ENCODE measurements at places on chromosomes 6 and 20.

- DNase-seq, result no peak
Measured at GRCh38 chr20:40606237-40606636, 82.8 kb downstream of the MAFB start.

GRCh38 chr20:7977709-7978108 is 37.5 kb upstream of the HAO1 start:
- DNase-seq, result no peak

- no peak for DNase-seq
Measured at GRCh38 chr6:73797861-73798260, 101.9 kb downstream of the CD109 start.

- DNase-seq, result no peak
Measured at GRCh38 chr6:79778816-79779215, 147.7 kb downstream of the SH3BGRL2 start.

DNA sequence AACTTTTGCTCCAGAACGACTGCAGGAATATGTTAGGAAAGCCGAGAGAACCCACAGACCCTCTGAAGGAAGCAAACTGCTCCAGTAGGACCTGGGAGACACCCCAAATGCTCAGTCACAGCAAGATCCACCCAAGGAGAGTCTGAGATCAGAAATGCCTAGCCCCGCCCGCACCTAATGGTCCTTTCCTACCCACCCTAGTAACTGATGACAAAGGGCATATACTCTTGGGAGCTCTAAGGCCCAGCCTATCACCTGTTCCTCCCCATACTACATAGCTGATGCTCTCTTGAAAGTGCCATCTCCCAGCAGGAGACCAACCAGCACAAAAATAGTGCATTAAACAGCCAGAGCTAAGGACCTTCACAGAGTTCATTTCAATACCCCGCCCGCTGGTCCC is 67.6 kb downstream of the CD2AP start:
- DNase-seq, result no peak

DNA sequence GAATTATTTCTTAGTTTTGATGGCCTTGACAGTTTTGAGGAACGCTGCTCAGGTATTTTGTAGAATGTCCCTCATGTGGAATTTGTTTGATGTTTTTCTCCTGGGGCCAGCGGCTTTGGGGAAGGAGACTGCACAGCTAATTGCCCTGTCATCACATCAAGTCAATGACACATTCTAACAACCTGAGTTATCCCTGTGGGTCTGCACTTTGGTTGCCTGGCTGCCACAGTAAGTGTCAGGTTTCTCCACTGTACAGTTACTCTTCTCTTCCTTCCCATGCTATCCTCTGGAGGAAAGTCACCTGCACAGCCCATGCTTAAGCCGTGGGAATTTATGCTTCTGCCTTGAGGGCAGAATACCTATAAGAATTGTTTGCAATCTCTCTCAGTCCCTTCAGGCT is 1.4 kb upstream of the TREML4 start:
- DNase-seq, result no peak

DNA sequence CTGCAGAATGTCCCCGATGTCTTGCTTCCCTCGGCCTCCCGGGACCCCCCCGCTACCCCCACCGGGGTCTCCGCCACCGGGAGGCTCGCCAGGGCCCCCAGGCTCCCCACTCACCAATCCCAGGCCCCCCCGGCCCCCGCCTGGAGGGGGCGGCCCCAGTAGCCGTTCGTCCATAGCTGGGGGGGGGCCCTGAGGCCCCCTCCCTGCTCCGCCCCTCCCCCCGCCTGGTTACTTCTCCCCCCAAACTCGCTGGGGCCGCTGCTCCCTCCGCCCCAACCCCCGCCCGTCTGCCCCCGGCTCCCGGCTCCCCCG is 304 bp downstream of the PBX2 start:
- DNase-seq, result peak; percentile 50

DNA sequence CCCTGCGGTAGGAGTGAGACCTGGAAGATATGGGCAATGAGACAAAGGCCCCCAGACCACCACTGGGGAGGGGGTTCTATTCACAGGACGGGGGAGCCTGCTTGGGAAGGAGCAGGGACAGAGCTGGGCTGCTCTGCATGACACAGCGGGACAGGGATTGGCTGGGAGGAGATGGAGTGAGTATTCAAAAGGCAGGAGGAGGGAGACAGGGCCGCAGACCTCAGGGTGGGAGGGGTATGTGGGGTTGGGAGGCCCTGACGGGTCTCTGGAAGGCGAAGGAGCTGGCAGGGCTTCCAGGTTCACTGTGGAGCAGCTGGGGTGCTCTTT is 60.8 kb upstream of the RPS6KA2 start:
- DNase-seq, result no peak

Data from hematopoietic multipotent progenitor cell treated with erythropoietin and hydrocortisone succinate and interleukin-3 and kit ligand, for 17 days (in vitro differentiated cells).